ENCODE measurements at places on chromosomes 5 and 9. TPM values are rescaled to one million over a fixed set of nuclear protein-coding genes. Genes with fewer than 3 reads are reported as not detected.

The IFNK gene
- not detected for total RNA-seq

The CNTNAP3B gene
- total RNA-seq, result 3.9 TPM

- peak; percentile 100 for DNase-seq
Observed at GRCh38 chr9:129641750-129642585, at the start of gene ASB6. ASB6 (minus strand) TSS chr9:129642151; CDS start chr9:129641999, 152 bp downstream.

GRCh38 chr5:148963664-148964063 is 99.2 kb downstream of the SH3TC2 start:
- no peak for DNase-seq

GRCh38 chr5:177445917-177446199 is 756 bp upstream of the PRR7 start:
- DNase-seq, result no peak

Measured in endodermal cell (in vitro differentiated cells).